ENCODE measurements at places on chromosomes 16 and 17. TPM values are rescaled to one million over a fixed set of nuclear protein-coding genes. Genes with fewer than 3 reads are reported as not detected.

DNA sequence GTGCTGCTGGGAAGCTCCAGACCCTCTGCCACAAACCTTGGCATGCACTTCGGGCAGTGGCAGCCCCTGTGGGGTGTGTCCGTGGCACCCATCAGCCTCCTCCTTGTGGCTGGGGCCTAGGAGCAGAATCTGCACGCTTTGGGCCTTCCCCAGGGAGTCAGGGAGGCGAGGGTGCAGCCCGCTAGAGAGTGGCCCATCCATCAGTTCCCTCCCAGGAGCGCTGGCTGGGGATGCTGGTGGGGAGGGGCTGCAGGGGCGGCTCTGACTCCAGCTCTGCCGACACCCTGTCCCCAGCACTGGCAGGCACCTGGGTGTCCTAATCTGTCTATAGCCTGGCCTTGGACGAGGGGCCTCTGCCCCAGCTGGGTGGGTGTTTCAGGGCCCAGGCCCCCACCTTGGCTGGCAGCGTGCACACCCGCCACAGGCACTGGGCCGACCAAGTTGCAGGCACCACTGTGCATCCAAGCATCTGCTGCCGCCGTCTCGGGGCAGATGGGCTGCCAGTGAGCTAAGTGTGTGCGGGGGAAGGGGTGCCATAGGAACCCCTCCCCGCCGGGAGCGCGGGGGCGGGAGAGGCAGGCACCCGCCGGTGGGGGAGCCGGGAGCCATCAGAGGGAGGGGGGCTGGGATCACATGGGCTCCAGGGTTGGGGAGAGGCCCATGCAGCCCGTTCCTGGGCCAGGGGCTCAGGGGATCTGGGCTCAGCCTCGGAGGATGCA, 30.2 kb downstream of the ENDOV start:
- no peak for DNase-seq

- no peak for DNase-seq
These were observed 5.9 kb downstream of the CCL7 start for GRCh38 chr17:34275881-34276280.

DNA sequence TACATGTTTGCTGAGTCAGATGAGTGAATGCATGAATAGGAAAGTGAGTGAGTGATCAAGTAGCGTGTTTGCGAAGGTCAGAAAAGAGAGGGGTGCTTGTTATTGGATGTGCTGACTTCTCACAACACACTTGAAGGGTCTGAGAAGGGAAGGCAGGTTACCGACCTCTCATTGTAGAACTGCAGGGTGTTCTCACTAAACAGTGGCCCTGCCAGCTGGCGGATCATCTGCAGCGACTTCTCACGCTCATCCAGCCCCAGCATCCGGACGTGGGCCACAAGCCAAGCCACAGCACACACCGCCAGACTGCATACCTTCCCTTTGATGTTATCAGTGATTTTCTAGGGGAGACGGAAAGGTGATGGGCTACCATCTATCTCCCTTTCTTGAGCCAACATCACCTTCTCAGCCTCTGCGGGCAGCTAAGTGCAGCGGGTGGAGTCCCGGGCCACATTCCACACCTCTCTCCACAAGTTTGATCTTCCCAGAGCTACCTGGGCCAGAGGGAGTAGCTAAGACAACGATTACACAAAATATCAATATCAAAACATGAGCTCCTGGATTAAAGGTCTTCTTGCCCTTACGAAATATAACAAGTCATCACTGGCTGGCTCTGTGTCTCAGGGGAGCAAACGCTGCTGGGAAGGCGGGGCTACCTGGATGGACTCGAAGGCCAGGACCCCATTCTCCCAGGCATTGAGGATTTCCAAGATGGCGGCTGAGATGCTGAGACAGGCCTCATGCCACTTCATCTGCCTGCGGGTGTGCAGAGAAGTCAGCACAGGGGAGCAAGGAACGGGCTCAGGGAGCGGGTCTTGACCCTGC, 11.0 kb downstream of the CSF3 start:
- DNase-seq, result no peak

DNA sequence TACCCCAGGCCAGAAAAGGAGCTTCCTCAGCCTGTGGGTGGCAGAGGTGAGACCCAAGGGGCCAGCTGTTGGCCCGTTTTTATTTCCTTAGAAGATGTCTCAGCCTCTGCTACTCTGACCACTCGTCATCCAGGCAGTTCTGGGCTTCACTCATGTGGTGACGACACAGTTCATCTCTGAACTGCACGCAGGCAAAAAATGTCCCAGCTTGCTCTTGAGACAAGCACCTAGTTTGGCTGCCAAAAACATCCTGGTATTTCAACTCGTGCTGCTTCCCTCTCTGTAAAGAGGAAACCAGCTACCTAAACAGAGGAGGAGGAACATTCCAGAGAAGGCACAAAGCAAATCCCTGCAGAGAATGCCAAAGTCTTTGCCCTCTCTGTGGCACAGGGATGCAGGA, 125.7 kb downstream of the XYLT1 start:
- peak; percentile 41 for DNase-seq

DNA sequence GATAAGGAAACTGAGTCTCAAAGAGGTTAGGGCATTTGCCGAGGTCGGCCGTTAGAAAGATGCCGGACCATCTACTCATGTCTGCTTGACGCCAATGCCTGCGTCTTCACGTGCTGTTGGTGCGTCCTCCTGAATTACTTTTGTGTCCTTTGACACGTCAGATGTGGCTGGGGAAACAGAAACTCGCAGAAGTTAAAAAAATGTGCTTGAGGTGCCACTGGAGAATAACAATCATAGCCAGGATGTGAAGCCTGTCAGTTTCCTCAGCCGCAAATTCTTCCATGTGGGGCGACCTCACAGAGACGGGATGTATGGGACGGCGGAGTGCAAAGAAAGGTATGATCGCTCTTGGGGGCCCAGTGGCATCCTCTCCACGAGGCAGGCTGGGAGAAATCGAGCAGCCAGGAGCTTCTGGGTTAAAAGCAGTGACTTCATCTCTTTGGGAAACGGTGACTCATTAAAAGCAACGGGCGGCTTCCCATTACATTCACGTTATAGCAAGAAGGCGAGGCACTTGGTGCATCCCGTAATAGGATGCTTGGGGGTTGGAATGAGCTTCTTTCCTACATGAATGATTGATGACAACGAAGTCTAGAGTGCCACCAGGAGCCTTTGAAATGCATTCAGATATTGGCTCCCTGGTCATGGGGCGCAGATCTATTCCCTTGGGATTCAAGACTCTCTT, 67.8 kb downstream of the BMERB1 start:
- no peak for DNase-seq

CASKIN1 gene
- 0.10 TPM for total RNA-seq

All from ovary (tissue), 10 donors.